ENCODE measurements at places on chromosomes 2 and 18. TPM values are rescaled to one million over a fixed set of nuclear protein-coding genes. Genes with fewer than 3 reads are reported as not detected.

GRCh38 chr2:168003876-168004275 is 243.5 kb downstream of the STK39 start:
- H3K4me3 ChIP-seq: no peak overlapping the region
- peaks cover 6% of the 10 kb centered on the region for H3K4me1 ChIP-seq
- no peak for DNase-seq
- no peaks in the 10 kb centered on the region for H3K27me3 ChIP-seq

- DNase-seq: no peak
- H3K27ac ChIP-seq: no peak overlapping the region
- no peaks in the 10 kb centered on the region for H3K27me3 ChIP-seq
- H3K4me1 ChIP-seq: no peaks in the 10 kb centered on the region
Measured at GRCh38 chr2:215870986-215871385, 142.4 kb downstream of the MREG start.

DNA sequence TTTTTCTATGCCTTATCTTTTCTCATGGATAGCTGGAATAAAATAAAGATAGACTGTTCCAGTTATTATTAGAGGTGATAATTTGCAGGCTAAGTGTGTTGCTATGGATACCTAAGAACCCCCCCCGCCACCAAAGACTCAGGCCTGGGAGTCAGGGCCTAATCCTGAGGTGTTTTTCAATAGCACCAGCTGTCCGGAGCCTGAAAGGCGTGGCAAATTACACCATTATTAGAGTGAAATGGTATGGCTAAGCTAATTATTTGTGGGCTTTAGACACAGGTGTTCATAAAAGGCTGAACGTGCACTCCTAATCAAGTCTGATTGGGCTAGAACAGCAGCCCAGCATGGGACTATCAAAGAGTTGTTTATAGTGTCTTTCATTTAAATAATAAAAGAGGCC is 293.2 kb upstream of the DCC start:
- H3K4me1 ChIP-seq: no peaks in the 10 kb centered on the region
- no peak overlapping the region for H3K27ac ChIP-seq
- H3K4me3 ChIP-seq: no peak overlapping the region
- DNase-seq: no peak
- H3K36me3 ChIP-seq: no peaks in the 10 kb centered on the region
- no peaks in the 10 kb centered on the region for H3K27me3 ChIP-seq

DNA sequence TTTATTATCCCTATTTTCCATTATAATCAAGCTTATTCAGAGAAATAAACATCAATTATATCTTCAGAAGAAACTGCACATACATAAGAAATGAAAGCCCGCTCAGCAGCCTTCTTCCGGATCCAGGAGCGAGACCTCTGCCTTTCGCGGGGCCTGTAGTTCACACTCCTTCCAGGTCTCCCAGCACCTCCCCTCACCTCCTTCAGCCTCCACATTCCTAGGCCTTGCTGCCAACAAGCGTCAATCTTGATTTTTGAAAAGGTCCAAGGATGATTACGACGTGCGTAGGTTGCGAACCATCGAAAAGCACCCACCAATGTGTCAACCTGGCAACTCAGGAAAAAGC is 355 bp upstream of the KIDINS220 start:
- no peak for DNase-seq
- no peak overlapping the region for H3K27ac ChIP-seq
- no peaks in the 10 kb centered on the region for H3K36me3 ChIP-seq
- peaks cover 25% of the 10 kb centered on the region for H3K4me1 ChIP-seq
- peak overlapping the region; percentile 98 for H3K4me3 ChIP-seq
- H3K27me3 ChIP-seq: no peaks in the 10 kb centered on the region

DNA sequence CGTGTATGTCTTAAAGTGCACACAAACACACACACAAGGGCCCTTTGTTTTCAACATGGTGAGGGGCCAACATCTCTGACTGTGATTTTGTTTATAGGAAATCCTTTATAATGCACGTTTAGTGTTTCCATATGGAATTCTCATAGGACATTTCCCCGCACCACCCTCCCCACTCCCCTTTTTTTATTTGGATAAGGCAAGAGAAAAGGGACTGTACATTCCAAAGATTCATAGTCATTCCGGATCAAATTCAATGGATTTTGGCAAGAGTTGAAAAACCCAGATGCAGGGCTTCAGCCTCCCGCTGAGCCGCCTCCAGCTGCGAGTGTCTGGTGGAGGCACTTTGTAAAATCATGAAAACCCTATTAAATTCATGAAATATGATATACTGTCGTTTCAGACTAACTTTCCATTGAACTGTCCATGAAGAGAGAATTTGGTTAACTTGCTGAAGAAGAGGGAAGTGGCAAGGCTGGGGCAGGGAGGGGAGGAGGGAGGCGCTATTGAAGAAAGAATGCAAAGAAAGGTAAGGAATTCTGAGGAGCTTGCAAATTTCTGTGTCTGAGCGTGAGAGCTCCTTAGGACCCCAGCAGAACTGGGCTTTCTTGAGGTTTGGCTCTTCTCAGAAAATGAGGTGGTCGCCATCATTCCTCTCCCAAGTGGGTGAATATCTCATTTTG is 25.8 kb upstream of the SLC14A2 start:
- no peaks in the 10 kb centered on the region for H3K27me3 ChIP-seq
- H3K4me3 ChIP-seq: no peak overlapping the region
- peak overlapping the region; percentile 63 for H3K27ac ChIP-seq
- no peaks in the 10 kb centered on the region for H3K4me1 ChIP-seq
- no peak for DNase-seq
- no peaks in the 10 kb centered on the region for H3K36me3 ChIP-seq

DNA sequence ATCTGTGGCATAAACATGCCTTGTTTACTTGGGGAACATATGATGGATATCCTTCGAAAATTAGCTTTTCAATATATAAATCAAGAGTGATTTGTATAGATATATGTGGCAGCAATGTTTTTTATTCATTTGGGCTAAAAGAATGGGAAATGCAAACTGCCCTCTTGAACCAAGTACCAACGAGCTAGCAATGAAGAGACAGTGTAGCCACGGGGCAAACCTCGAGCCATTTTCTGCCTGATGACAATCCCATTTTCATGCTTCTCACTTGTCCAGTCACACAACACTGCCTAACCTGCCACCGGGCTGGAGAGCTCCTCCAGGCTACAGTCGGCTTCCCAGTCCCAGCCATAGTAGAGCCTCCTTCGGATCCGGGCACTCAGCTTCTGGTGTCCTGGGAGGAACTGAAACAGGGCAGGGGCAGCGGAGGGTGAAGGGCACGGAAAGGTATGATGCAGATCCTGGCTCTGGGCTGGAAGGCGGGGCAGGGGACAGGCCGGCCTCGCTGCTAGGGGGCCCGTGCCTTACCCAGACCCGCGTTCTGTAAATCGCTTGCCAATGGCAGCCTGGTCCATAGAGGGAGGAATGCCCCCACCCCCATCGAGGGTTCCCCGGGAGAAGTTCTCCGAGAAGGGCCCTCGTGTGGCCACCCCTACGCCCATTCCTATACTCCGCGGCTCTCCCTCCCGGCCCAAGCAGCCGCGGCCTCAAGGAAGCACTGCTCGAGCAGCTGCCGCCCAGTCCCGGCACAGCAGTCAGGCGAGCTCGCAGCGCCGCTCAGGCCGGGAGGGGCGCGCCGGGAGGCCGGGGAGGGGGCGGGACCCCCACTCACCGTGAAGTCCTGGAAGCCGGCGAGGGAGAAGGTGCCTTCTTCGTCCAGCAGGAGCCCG is 552 bp downstream of the CNPPD1 start:
- peaks cover 32% of the 10 kb centered on the region for H3K4me1 ChIP-seq
- H3K27ac ChIP-seq: peak overlapping the region; percentile 98
- H3K27me3 ChIP-seq: no peaks in the 10 kb centered on the region

- no peaks in the 10 kb centered on the region for H3K27me3 ChIP-seq
- H3K4me1 ChIP-seq: no peaks in the 10 kb centered on the region
- no peaks in the 10 kb centered on the region for H3K36me3 ChIP-seq
- no peak for DNase-seq
- H3K27ac ChIP-seq: no peak overlapping the region
Measured at GRCh38 chr2:137118140-137118539, 352.8 kb downstream of the THSD7B start.

DNA sequence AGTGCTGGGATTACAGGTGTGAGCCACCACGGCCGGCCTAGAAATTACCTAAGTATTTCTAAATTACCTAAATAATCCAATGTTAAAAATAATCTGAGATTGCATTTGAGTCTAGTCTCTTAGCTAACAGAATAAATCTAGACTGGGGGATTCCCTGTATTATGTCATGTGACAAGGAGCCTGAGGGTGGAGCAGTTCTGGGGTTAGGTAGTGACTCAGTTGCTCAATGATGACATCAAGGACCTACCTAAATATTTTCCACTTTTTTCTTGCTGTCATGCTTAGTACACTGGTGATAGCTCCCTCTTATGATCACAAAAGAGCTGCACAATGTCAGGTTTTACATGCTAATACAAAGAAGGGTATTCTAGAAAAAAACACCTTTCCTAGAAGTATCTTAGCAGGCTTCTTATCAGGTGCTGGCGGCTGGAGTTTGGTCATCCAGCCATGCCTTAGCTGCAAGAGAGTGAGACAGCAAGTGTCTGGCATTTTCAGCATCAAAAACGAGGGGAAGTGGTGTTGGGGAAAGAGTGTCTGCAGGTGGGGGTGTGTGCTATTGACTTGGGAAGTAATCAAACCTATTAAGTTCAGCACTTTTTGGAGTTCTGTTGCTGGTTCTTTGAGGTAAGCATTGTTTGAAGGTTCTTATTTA is 17.5 kb upstream of the CEP192 start:
- no peak overlapping the region for H3K27ac ChIP-seq
- H3K4me3 ChIP-seq: no peak overlapping the region
- no peaks in the 10 kb centered on the region for H3K4me1 ChIP-seq

DNA sequence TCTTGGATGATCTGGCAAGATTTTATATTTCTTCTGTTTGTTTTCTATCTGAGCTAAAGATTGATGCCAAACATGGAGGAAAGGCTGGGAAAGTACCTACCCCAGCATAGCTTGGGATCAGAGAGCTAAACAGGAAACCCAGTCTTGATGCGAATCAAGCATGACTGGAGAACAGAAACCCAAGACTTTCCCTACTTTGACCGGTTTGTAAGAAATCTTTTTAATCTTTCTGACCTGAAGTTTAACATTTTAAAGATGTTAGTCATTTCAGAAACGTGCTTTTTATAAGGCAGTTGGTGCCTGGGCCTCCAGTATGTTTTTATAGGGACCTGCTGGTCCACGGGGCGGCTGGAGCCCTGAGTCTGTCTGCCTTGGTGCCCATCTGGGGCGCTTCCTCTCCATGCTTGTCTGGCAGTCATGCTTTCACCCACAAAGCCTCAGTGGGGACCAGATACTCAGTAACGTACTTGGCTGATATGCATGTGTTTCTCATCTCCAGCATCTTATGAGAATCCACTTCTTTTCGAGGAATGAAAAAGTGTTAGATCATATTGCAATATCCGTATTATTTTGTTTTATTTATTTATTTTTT is 266.5 kb downstream of the PTGR3 start:
- DNase-seq: no peak
- H3K27ac ChIP-seq: no peak overlapping the region
- H3K4me3 ChIP-seq: no peak overlapping the region
- H3K36me3 ChIP-seq: no peaks in the 10 kb centered on the region
- no peaks in the 10 kb centered on the region for H3K27me3 ChIP-seq

- no peak overlapping the region for H3K4me3 ChIP-seq
- no peaks in the 10 kb centered on the region for H3K36me3 ChIP-seq
Measured at GRCh38 chr2:163884416-163884815, 148.6 kb upstream of the FIGN start.

The CHMP1B gene
- total RNA-seq: 42.6 TPM

The MYO5B gene
- 31.6 TPM for total RNA-seq

The CD8B2 gene
- not detected for total RNA-seq

The HES6 gene
- 7.3 TPM for total RNA-seq

The IER3IP1 gene
- 12.9 TPM for total RNA-seq

The C18orf54 gene
- 3.0 TPM for total RNA-seq

All from upper lobe of right lung (tissue), 1 donor.